Left ventricle myocardium superior (tissue), 1 donor: ENCODE measurements at places on chromosomes 16 and 17. TPM values are rescaled to one million over a fixed set of nuclear protein-coding genes. Genes with fewer than 3 reads are reported as not detected.
A peak's percentile ranks its signal among the peaks of the same experiment; 100 is the strongest.

- DNase-seq = no peak
These were observed 62.3 kb downstream of the MARCHF10 start for GRCh38 chr17:62745806-62746205.

SLFN13 gene
- 3.9 TPM for total RNA-seq

ZNF469 gene
- total RNA-seq = 1.0 TPM

ALOX12B gene
- not detected for total RNA-seq

- no peak for DNase-seq
These were observed 56.9 kb downstream of the SOX9 start for GRCh38 chr17:72177738-72178137.

DNA sequence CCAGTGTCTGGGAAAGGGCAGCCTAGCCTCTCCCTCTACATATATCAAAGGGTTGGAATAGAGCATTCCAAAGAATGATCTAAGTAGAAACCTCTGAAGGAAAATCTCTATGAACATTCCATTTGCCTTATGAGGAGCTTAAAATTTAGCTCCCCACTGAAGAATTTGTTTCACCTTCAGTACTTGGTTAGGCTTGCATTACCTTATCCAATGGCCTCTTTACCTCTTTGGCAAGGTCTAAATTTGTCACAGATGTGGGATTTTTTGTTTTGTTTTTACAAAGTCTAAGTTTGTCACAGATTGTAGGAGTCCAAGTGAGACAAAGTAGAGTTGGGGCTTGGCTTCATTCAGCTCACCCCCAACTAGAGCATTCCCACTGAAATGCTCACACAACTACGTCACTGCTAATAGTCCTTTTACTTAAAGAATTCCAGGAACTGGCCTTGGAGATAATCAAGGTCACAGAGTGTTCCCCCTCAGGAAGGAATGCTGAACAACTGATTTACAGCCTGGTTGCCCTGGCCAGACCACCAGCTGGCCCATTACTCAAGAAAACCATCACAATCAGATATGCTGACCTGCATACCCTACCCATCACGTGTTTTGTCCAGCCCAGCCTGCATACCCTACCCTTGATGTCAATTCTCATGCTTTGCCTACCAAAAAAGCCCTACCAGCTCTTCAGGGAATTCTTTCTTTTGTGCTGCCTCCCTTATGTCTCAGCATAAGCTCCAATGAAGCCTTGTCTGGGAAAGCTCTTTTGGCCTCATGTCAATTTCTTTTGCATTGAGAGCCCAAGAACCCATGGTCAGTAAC lies 26.5 kb upstream of the PPM1D start:
- no peak for DNase-seq

DNA sequence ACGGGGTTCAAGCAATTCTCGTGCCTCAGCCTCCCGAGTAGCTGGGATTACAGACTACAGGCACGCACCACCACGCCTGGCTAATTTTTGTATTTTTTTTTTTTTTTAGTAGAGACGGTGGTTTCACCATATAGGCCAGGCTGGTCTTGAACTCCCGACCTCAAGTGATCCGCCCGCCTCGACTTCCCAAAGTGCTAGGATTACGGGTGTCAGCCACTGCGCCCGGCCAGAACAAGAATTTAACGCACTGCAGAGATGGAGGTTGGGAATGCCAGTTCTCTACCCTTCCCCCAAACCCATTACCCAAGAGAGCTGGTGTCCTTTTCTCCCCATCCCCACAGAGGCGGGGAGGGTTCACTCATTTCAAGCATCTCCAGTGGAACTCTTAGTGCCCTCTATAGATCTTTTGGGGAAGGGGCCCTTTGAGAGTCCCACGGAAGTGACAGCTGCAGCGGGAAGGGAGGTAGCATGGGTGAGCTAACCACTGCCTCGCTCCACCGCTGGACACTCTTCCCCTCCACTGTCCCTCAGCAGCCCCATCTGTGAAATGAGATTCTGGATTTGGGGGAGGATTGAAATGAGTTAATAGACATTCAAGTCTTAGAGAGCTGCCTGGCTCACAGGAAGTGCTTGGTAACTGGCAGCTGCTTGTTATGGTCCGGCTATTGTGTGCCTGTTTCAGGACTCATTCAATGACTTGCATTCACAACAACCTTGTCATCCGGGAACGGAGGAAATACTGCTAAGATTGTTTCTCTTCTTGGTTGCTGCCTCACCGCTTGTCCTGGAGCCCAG lies 3.5 kb upstream of the UBALD2 start:
- DNase-seq = no peak

GRCh38 chr17:32492648-32493289 lies 6.0 kb downstream of the CDK5R1 start:
- no peak for DNase-seq

C17orf78 gene
- not detected for total RNA-seq

- no peak for DNase-seq
These were observed 81.4 kb upstream of the NOL11 start for GRCh38 chr17:67636312-67636711.

DNA sequence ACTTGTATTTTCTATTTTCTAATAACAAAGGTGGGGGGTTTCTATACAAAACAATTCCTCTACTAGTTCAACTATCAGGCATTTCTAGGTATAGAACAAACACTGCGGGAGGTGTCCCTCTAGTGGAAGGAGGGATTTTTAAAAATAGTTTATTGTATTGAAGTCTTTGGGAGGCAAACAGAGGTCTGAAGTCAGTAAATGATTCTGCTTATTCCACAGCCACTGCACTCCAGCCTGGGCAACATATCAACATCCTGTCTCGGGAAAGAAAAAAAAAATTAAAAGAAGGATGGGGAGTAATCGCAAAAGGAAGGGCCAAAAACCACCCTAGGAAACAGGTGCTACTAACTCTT lies 648 bp upstream of the ERCC4 start:
- no peak for DNase-seq

DNA sequence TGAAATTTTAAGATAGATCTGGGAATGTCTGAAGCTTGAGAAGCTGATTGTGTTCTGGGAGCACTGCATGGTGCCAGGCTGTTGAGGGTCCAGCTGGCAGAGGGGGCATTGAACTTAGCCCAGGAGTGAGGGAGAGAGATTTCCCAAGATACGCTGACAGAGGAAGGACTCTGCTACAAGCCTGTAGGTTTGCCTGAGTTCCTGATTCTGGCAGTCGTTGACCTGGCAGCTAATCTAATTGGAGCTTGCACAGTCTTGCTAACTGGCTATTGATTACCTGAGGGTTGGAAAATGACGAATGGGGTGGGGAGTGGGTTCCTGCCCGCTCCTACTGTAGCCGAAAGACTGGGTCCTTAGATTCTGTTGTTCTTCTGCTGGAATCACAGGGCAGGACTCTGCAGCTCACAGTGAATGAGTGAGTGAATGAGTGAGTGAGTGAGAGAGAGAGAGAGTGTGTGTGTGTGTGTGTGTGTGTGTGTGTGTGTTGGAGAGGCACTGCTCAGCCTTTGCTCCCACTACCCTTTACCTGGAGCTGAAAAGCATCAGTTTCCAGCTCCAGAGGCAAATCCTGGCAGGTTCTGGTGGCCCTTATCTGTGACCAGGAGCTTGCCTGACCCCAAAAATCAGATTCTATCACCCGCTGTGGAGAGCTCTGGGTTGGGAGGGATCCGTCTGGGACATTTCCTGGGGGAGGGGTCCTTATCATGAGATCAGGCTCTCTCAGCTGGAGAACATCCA lies 16.7 kb downstream of the CTRL start:
- DNase-seq = no peak

DNA sequence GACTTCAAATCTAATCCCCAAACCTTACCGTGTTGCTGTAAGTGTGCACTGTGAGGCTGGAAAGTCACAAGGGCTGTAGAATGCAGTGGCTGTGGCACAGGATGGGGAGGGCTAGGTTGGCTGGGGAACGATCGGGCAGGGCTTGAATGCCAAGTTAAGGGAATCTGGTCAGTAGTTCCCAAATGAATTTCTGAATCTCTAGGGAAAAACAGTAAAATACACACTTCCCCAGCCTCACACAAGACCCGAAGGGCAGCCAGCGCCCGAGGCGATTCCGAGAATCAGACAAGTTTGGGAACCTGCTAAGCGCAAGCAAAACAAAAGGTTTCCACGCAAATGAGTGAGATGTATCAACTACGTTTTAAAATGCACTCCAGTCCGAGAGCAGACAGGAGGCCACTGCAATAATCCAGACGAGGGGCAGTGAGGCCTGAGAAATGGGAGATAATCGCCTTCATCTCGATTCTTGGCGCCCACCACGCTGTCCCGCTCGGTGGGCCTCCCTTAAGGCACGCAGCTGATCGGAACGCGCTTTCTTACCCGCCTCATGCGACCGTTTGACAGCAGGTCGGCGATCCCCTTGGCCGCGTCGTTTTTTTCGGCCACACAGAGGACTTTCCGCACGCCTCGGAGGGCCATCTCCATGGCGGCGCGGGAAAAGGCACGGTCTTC lies 599 bp downstream of the TOP3A start:
- no peak for DNase-seq

- DNase-seq = no peak
These were observed 53.4 kb downstream of the NUP93 start for GRCh38 chr16:56783344-56783743.

PABPN1L gene
- total RNA-seq = not detected

DNA sequence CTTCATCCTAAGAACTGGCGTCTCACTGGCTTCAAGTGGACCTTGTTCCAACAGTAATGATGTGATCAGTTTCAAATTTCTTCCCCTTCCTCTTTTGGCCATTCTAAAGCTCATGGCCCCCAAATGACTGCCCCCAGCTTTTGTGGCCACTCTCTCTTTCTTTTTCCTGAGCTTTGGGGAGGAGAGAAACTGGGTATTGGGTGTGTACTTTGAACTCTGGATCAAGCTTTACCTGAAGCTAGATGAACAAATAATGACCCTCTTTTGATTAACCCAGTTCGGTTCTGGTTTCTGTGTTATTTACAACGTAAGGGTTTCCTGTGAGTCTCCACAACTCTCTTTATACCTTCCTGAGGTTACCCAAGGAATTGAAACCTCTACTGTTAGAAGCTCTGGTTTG lies 132.7 kb downstream of the FTO start:
- no peak for DNase-seq

DNA sequence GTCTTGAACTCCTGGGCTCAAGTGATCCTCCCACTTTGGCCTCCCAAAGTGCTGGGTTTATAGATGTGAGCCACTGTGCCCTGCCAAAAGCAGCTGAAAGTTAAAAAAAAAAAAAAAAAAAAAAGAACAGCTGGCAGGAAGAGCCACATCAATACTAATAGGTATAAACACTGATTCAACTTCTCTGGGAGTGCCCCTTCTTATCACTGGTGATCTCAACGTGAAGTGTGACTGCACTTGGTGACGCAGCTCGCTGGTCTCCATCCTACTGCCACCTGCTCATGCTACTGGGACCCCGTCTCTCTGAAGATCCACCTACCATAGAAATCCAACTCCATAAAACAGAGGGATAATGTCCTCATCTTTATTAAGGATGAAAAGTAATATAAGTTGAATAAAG lies 40.8 kb downstream of the RNF157 start:
- no peak for DNase-seq

- no peak for DNase-seq
These were observed 9.1 kb downstream of the MRM1 start for GRCh38 chr17:36610474-36610873.

DNA sequence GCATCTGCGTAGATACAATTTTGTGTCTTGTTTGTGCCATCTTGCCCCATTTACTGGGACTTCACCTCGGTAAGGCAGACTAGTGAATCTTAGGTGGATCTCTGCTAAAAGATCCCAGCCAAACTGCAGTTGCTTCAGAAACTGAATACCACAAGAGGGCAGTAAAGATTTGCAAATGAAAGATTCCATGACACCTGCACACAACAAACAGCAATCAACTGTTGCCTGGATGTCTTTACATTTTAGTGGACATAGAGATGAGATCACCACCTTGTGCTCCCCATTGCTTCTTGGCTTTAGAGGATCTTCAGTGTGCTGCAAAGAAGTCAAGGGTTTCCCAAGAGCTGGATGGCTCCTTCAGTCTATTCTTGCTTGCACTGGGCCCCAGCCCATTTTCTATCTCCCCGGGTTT lies 119.2 kb upstream of the CACNG5 start:
- DNase-seq = no peak

ROGDI gene
- total RNA-seq = 134 TPM

GRCh38 chr17:60169921-60170817 lies 20.4 kb downstream of the CA4 start:
- DNase-seq = peak; percentile 71

DNA sequence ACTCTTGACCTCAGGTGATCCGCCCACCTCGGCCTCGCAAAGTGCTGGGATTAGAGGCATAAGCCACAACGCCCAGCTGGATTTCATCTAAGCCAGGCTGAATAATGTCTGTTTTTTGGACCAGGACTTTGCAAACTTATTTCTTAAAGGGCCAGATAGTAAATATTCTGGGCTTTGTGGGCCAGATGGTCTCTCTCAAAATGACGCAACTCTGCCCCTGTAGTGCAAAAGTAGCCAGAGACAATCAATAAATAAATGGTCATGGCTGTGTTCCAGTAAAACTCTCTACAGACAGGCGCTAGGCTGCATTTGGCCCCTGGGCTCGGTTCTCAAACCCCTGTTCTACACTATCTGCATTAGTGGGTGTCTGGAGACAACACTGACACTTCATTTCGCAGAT lies 121.9 kb upstream of the CDH13 start:
- no peak for DNase-seq

- no peak for DNase-seq
These were observed 80.8 kb downstream of the SOCS1 start for GRCh38 chr16:11175106-11175786.

DNA sequence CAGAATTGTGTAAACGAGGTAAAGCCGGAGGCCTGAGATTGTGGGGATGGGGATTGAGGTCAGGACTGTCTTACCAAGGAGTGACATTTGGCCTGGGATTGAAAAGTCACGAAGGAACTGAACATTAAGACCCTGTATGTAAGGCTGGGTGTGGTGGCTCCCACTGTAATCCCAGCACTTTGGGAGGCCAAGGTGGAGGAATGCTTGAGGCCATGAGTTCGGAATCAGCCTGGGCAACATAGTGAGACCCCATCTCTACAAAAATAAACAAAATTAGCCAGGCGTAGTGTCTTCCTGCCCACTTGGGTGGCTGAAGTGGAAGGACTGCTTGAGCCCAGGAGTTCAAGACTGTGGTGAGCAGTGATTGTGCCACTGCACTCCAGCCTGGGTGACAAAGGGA lies 75.5 kb downstream of the JPH3 start:
- no peak for DNase-seq

MYOCD gene
- total RNA-seq = 35.7 TPM

HSF5 gene
- total RNA-seq = not detected

GRCh38 chr17:63173903-63174302 lies 207.9 kb downstream of the TANC2 start:
- DNase-seq = no peak

DNA sequence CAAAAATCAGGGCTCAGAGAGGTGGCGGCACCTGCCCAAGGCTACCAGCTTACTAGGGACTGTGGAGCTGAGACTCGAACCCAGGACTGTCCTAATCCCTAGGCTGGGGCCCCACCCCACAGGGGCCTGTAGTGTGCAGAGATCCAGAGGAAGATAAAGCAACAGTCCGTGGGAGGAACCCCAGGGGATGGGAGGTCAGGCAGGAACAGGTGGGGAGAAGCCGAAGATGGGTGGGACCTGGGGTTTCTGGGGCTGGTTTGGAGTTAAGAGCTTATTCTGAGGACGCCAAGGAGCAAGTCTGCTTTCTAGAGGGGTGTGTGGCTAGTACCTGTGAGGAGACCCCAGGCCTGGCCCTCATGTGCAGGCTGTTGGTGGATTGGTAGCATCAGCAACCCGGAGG lies 14.9 kb downstream of the C16orf74 start:
- DNase-seq = no peak

GRCh38 chr17:2202302-2202995 lies 101.1 kb downstream of the SMG6 start:
- no peak for DNase-seq

PRR35 gene
- not detected for total RNA-seq

GRCh38 chr16:49338611-49339265 lies 34.9 kb upstream of the C16orf78 start:
- no peak for DNase-seq

- no peak for DNase-seq
These were observed 24.7 kb upstream of the TMC7 start for GRCh38 chr16:18959031-18959505.
